Neural progenitor cell (in vitro differentiated cells): ENCODE measurements at places on chromosomes 6 and 20. TPM values are rescaled to one million over a fixed set of nuclear protein-coding genes. Genes with fewer than 3 reads are reported as not detected.
A peak's percentile ranks its signal among the peaks of the same experiment; 100 is the strongest.

The APCDD1L gene
- total RNA-seq, result not detected in 2 replicates

The SLC22A3 gene
- total RNA-seq, result 0.06 and 0.07 TPM in 2 replicates

GRCh38 chr20:53656293-53657202 lies 62.9 kb upstream of the ZNF217 start:
- no peak for DNase-seq

- DNase-seq, result no peak
These were observed 412.6 kb upstream of the PLCB4 start for GRCh38 chr20:8656335-8656734.

The NKX2-4 gene
- not detected in 2 replicates for total RNA-seq

DNA sequence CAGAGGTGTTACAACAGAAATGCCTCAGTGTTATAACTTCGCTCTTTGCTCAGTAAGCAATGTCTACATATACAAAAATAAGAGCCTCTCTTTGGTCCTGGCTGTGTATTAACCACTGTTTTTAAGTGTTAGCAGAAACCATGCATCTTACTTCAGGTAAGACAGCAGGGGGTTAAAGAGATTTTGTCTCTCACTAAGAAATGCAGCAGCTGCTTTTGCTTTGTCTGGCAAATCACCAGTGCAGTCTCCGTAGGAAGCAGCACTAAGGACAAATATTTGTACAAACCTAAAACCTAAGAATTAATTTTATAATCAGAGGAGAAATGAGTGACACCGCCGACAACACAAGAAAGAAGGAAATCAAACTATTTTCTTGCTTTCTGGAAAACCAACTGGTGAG lies 758 bp downstream of the SMIM28 start:
- DNase-seq, result peak; percentile 27

The CNR1 gene
- total RNA-seq, result 0.26 and 0.34 TPM in 2 replicates

GRCh38 chr6:70547313-70547712 lies 19.4 kb upstream of the SDHAF4 start:
- peak; percentile 42 for DNase-seq

- no peak for DNase-seq
These were observed 689.6 kb downstream of the DHX35 start for GRCh38 chr20:39651645-39652325.

DNA sequence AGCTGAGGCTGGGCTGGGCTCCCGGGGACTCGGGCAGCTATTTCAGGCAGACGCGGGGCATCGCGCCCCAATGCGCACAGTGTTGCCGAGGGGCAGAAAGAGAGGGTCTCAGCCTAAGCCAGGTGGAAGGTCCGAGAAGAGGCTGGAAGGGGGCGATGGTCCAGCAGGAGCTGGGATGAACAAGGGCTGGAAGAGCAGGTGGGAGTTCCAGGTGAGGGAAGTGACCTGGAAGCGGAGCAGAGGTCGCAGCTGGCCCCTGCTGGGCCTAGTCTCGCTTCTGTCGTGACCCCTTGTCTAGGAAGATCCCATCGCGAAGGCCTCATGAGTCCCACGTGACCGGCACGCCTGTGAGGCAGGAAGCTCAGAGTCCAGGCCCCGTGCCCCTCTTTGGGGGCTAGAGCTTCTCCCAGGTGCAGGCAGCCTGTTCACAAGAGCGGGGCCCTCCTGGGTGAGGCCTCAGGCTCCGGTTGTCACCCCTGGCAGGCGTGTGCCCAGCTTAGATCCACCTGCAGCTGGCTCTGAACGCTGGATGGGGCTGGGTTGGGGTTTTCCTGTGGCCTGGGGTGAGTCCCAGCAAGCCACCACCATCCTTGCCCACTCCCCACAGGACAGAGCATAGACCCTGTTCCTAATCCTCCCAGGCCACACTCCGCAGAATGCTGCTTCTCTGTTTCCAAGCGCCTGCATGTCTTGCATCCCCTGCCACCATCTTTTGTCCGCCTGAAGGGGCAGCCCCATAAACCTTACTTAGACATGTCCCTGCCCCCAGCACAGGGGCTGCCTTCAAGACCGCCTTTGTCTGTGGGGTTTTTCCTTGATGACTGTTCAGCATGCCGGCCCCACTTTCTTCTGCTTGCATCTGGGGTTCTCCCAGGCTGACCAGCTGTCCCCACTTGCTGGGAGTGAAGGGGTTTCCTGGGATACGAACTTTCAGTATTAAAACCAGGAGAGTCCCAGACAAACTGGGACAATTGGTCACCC lies 15.1 kb downstream of the SLC22A3 start:
- no peak for DNase-seq

GRCh38 chr20:57323034-57323433 lies 6.6 kb upstream of the SPO11 start:
- DNase-seq, result peak; percentile 83

The SCRT2 gene
- not detected in 2 replicates for total RNA-seq

DNA sequence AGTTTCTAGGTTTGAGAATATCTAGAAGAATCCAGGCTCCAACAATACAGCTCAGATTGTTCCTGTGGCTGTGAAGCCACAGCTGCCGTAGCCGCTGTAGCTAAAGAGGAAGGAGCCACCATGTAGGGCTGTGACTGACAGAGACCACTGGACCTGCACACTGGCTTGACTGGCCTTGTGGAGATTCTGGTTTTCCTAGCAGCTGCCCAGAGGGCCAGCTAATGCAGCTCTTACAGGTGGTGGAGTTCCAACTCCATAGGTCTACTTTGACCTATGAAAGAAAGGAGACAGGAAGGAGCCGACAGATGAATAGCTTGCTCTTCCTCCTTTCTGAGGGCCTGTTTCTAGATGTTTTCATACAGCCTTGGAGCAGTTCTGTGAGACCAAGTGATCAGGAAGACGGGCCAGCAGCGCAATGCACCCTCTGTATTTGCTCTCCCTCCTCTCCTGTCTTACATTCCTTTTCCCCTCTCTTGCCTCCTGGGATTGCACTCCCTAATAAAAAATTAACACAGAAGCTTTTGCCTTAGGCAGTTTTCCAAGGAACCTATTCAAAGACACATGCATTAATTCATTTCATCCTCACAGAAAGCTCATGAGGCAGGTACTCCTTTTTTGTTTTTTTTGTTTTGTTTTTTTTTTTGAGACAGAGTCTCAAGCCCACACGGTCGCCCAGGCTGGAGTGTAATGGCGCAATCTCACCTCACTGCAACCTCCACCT lies 51.8 kb upstream of the MYB start:
- no peak for DNase-seq

- DNase-seq, result peak; percentile 18
These were observed 91.6 kb downstream of the SLC22A3 start for GRCh38 chr6:160439751-160440150.

The RIMS4 gene
- total RNA-seq, result 5.3 and 7.8 TPM in 2 replicates

GRCh38 chr6:44169154-44169553 lies 10.5 kb downstream of the CAPN11 start:
- DNase-seq, result no peak

GRCh38 chr20:24980291-24981053 lies 12.1 kb downstream of the APMAP start:
- DNase-seq, result no peak

The TP53INP2 gene
- 1.1 TPM in 2 replicates for total RNA-seq

DNA sequence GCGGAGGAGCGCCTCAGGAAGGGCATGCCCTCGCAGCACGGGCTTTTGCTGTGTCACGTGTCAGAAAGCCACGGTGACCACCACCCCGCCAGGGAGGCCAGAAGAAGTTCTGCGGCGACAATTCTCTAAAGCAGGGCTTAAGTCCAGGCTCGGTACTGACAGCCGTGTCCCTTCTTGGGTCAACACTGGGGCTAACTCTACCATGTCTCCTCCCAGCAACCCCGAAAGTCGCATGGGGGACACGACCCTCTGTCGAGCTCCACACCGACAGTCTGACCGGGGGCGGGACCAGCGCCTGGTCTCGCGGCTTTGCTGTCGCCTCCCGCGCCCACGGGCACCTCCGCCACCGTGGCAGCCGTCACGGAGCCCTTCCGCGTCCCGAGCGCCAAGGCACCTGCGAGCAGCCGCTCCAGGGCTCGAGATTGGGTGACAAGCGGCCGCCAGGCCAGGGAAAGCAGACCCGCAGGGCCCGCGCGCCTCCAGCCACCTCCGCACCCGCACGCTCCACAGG lies 534 bp downstream of the NANP start:
- DNase-seq, result peak; percentile 41

DNA sequence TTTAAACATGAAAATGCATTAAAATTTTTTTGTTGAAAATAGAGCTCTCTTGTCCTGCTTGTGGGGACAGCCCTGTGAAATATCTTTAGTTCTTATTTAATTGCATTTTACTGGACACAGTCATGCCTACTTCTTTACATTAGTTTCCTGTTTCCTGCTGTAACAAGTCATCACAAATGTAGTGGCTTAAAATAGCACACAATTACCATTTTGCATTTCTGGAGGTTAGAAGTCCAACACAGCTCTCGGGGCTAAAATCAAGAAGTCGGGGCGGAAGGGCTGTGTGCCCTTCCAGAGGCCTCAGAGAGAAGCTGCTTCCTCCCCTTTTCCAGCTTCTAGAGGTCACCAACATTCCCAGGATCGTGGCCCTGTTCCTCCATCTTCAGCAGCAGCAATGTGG lies 29.4 kb downstream of the PNLDC1 start:
- DNase-seq, result no peak
